ENCODE measurements at places on chromosomes 11 and 22.

DNA sequence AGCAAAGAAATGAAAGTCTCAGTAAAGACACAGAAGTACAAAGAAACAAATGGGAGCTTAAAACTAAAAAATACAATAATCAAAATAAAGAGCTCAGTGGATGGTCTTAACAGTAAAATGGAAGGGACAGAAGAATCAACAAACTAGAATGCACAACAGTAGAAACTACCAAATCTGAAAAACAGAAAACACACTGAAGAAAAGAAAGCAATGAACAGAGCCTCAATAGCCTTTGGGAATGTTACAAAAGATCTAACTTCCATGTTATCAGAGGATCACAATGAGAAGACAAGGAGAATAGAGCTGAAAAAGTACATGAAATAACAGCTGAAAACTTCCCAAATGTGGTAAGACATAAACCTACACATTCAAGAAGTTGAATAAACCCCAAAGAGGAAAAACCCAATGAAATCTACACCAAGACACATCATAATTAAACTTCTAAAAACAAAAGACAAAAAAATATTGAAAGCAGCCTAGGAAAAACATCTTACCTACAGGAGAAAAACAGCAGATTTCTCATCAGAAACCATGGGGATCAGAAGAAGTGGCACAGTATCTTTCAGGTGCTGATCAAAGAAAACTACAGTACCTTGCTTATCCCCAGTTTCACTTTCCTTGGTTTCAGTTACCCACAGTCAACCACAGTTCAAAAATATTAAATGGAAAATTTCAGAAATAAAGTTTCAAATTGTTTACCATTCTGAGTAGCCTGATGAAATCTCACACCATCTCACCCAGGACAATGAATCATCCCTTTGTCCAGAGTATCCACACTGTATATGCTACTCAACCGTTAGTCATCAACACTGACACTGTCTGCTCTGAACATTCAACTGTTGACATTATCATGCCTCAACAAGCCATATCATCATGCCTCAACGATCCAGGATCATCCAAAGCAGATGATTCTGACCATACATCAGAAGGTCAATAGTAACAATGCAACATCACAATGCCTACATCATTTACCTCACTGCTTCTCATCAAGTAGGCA is 22.2 kb downstream of the RRAS2 start:
- DNase-seq = no peak

DNA sequence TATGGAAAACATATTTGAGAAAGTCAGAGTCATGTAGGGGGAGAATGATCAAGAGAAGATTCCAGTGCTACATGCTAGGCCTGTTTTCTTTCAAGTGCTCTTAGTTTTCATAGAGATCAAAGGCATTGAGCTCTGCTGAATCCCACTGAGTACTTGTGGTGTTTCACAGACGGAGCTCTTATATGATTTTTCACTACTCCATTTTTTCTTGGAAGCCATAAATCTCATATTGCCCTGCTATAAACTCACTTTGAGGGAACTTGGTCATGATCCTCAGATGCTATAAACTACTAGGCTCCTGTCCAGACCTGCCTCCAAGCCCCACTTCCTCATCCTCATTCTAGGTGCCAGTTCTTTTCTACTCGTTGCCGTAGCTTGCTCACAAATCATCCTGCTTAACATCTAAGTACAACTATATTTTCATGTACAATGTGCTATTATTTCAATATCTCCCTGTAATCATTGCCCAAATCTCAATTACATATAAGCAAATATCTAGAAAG is 180.8 kb upstream of the CCDC179 start:
- DNase-seq = no peak

- peak; percentile 80 for DNase-seq
These were observed 70.7 kb upstream of the E2F8 start for GRCh38 chr11:19311308-19312030.

- no peak for DNase-seq
These were observed 101.2 kb upstream of the HSD17B12 start for GRCh38 chr11:43579171-43579918.

GRCh38 chr11:65864706-65865471 is 4.7 kb downstream of the MUS81 start:
- no peak for DNase-seq

All from pons (tissue), 1 donor.